ENCODE measurements at places on chromosomes 5 and 9.

DNA sequence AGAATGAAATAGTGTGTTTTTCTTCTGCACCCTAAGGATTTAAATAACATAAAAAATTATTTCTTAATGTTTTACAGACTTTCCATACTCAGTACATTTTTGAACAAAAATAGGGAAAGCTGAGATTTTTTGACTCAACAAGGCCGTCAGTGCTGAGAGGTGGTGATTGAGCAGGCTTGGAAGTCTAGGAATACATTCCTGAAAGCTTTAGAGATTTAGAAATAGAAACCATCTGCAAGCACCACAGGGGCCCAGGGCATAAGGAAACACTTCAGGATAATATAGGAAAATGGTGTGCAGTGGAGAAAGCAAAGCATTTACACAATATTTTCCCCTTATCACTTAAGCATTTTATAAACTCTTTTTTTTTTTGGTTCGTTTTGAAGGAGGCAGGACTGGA is 5.2 kb downstream of the BASP1 start:
- no peak for DNase-seq

DNA sequence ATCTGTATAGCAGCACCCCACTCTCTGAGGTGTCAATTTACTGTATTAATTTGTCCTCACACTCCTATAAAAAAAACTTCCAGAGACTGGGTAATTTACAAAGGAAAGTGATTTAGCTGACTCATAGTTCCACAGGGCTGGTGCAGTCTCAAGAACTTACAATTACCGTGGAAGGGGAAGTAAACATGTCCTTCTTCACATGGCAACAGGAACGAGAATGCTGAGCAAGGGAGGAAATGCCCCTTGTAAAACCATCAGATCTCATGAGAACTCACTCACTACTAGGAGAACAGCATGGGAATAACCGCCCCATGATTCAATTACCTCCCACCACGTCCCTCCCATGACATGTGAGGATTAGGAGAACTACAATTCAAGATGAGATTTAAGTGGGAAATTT is 602.6 kb downstream of the MTRR start:
- no peak for DNase-seq

DNA sequence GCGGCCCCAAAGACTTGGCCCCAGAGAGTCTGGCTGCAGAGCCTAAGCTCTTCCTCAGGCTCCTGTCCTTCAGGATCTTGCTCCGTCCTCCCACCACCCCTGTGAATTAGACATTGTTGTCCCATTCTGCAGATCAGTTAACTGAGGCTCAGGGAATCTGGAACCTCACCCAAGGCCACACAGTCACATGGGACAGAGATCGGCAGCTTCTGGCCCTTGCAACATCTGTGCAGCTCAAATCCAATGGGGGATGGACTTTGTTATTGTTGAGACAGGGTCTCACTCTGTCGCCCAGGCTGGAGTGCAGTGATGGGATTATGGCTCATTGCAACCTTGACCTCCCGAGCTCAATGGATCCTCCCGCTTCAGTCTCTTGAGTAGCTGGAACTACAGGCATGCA is 23.9 kb upstream of the LAMC3 start:
- no peak for DNase-seq

- DNase-seq: no peak
Measured at GRCh38 chr5:150780187-150780692, 1.7 kb downstream of the SMIM3 start.

DNA sequence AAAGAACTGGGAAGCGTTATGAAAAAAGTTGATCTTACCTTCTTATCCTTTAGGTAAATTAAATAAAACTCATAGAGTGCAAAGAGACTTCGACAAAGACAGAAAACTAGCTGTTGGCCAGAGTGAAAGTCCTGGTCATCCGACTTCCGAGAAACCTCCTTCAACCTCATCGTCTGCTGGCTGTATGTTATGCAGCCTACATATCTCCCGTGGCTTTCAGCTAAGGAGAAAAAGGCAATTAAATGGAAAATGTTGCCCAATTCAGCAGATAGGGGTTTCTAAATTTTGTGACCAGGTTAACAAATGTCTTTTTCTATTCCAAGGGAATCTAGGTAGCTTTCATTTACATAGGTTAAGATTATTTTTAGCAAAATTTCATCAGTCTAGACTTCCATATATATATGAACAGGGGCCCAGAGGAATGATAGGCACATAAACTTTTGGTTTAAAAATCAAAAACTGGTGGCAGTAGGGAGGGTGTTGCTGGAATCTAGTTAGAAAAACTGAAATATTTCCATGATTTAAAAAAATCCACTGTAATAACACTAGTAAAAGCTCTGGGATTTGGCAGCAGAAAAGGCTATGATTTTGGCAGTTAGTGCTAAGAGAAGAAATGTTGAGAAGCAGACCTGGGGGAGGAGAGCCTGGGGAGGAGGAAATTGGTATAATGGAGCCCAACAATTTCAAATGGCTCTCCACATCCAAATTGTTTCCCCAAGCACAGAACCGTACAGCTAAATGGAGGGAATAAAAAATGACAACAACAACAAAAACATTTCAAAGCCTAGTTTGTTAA is 32.1 kb downstream of the RAI14 start:
- no peak for DNase-seq

DNA sequence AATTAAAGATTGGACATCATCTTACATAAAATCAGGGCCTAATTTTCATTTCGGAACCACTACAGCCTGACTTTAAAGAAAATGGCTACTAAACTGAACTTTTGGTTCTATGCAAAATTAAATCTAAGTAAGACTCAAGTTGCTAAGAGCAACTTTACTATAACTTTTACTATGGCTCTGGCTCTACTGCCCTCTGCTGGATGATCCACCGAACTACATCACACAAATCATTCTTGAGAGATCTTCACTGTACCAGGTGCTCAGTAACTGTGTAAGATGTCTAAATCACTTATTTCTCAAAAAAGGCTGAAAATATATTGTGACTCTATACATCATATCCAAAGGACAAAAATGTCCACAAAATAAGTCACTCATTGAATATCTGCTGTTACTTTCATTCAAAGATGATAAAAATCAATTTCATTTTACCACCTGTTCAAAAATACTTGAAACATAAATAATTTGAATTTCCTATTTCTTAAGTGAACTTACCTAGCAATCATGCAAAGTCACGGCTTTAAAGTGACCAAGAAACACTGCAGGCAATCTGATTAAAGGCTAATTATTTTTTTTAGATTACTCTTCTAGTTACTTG is 13.5 kb downstream of the MOCS2 start:
- peak; percentile 63 for DNase-seq

- no peak for DNase-seq
Measured at GRCh38 chr9:86764221-86764624, 183.1 kb downstream of the GAS1 start.

All from activated CD4-positive, alpha-beta T cell treated with anti-CD3 and anti-CD28 coated beads, Interleukin-2, amount 50 U/mL, for 4 hours (primary cell).